NCI-H526 (cell line): ENCODE measurements at places on chromosomes 12 and 14.

DNA sequence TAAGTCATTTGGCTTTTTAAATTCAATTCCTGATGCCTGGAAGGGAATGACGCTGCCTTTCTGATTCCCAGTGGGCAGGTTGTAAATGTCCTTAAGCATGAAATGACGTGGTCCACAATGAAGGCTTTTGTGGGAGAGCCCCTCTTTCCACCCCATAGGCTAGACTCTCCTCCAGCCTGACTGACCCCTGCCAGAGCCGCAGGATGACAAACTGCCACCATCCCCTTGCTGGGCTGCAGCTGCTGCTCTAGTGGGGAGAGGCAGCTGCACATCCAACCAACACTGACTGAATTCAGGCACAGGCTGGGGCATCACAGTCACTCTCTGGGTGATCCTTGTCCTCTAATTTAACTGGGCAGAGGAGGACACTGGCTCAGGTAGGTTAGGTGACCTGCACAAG lies 6.3 kb downstream of the TSPAN11 start:
- DNase-seq: no peak

DNA sequence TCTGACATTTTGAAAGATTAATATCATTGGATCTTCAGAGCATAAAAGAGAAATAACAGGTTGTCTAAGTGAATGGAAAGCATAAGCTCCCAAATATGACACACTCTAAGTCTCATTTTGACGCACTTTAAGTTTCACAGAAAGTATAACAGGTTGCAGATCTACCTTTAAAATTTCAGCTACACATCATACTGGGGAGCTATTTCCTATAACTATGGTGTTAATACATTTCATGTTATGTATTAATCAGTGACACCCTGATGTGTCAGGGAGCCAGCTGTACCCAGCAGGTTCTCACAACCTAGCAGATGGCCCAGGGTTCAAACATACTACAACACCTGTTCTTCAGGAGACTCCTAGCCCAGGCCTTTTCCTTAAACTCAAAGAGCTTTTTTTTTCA lies 31.1 kb upstream of the TMX1 start:
- no peak for DNase-seq

GRCh38 chr12:39272871-39273655 lies 169.9 kb downstream of the KIF21A start:
- peak; percentile 38 for DNase-seq

GRCh38 chr12:42332301-42333285 lies 6.6 kb downstream of the PPHLN1 start:
- peak; percentile 33 for DNase-seq
